ENCODE measurements at places on chromosomes 3 and 15.

- no peak for DNase-seq
Observed at GRCh38 chr3:122183893-122184590, 574 bp downstream of the CASR start.

DNA sequence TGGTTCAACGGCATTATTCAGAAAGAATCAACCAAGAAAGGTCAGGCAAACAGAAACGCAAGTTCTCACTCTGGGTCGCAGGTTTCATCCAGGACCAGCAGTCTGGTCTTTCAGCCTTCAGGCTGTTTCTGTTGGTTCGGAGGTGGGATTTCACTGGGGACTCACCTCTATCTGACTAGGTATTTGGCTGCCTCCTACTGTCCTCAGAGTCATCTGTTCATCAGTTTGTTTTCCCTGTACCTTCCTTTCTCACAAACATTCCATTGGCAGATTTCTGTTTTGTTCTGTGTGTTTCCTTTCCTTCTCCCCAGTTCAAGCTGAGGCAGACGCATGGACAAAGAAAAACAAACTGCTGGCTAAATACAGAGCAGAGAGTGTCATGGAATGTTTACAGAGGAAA, 1046.6 kb upstream of the CFAP20DC start:
- DNase-seq: no peak

GRCh38 chr15:94002041-94002440, 229.3 kb upstream of the MCTP2 start:
- no peak for DNase-seq

GRCh38 chr3:183387797-183388196, 40.6 kb downstream of the MCF2L2 start:
- no peak for DNase-seq

GRCh38 chr3:60935709-60936108, 315.5 kb downstream of the FHIT start:
- no peak for DNase-seq

- no peak for DNase-seq
Observed at GRCh38 chr15:39501366-39502081, 79.4 kb upstream of the THBS1 start.

- no peak for DNase-seq
Observed at GRCh38 chr15:78875107-78875914, 2.6 kb downstream of the MORF4L1 start.

DNA sequence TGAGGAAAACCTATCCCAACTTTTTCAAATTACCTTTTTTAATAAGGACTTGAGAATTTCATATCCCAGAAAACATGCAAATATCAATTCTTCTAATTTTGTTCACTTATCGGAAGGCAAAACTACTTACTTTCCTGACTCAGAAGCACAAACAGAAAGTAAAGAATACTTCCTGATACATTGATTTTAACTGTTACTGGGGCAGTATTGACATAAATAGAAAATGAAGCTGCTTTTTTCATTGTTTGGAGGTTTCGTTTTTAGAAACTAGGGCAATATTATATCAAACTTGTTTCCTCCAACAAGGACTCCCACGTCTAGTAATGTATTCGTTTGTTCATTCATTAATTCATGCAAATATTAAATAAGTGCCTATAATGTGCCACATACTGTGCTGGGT, 19.1 kb downstream of the PAQR9 start:
- DNase-seq: no peak

GRCh38 chr3:188232656-188233055, 78.7 kb downstream of the LPP start:
- DNase-seq: no peak

DNA sequence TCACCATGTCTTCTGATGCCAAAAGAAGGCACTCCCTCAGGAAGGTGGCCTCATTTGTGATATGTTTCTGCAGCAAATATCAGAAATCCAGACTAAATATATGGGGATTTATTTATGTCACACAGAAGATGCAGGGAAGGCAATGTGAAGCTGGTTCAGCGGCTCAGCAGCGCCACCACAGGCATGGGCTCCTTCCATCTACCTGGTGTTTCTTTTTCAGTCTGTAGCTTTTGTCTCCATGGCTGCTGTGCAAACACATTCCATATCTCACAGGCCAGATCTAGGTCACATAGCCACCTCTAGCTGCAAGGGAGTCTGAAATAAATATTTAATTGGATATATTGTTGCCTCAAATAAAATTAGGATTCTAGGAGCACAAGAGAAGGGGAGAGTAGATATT, 502.1 kb upstream of the IL12A start:
- DNase-seq: no peak

DNA sequence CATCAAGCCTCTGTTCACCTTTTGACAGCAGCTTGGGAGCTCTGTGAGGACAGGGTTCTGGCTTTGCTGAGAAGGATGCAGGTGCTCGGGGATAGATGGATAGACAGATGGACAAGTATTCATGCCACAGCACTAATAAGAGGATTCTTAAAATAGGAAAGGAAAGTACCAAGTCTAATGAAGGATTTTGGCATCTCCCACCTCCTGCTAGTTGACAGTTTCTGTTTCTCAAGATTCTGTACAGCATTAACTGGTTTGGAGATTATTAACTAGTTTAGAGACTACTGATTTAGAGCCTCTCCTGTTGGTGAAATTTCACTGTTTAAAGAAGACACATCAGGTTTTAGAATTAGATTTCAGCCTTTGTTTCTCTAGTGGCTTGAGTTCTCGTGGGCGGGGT, 152.3 kb downstream of the CACNA1D start:
- DNase-seq: no peak

GRCh38 chr15:85976986-85977385, 102.7 kb upstream of the AGBL1 start:
- DNase-seq: no peak

GRCh38 chr3:43892526-43892925, 201.8 kb downstream of the ABHD5 start:
- no peak for DNase-seq

GRCh38 chr3:72571052-72571451, 277.2 kb downstream of the SHQ1 start:
- DNase-seq: no peak
